ENCODE measurements at places on chromosomes 4 and X.

DNA sequence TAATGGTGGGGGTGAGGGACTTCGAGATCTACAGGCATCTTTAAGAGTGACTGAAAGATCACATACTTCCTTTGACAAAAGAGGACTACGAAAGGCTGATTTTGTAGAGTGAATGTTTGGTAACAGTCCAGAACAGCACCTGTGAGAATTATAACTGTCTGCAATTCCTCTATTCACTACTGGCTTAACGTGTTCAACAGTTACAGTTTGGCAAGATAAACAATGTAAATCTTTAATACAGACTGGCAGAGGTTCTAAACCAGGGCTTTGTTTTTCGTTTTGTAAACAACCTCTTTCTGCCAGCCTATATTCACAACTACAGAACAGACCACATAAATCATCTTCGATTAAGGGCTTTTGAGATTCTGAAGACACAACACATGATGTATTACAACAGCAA is 66.9 kb downstream of the NCAPG start:
- DNase-seq, result peak; percentile 0

DNA sequence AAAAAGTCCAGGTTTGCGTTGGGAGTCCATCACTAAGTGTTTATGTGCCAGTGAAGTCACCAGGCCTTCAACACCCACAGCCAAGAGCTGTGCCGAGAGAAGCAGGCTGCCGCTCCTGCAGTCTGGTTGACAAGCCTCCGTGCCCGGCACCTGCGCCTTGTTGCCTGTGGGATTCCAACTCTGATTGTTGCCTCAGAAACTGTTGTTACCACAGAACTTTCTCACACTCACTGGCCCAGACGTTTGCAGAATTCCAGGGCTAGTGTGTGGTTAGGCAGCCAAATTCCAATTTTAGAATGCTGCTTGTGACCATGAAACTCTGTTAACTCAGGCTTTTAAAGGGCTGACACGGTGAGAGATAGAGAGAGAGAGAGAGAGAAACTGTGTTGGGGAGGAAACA is 119.5 kb upstream of the LIMCH1 start:
- DNase-seq, result no peak

DNA sequence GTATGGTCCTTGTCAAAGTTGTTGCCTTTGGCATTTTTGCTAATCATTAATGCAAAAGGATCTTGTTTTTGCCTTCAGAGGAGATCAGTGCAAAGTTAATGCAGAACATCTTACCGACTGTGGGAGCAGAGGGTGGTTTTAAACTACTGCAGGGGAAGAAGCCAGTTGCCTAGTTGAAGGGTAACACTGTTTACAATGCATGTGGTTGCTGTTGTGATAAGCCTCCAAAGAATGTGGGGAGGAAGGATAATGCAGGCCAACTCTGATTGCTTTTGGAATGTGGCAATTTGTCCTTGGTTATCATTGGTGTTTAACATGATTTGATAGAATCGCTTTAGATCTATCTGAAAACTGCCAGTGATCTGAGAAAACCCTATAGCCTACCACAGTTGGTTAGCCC is 204.3 kb upstream of the TLL1 start:
- DNase-seq, result no peak

DNA sequence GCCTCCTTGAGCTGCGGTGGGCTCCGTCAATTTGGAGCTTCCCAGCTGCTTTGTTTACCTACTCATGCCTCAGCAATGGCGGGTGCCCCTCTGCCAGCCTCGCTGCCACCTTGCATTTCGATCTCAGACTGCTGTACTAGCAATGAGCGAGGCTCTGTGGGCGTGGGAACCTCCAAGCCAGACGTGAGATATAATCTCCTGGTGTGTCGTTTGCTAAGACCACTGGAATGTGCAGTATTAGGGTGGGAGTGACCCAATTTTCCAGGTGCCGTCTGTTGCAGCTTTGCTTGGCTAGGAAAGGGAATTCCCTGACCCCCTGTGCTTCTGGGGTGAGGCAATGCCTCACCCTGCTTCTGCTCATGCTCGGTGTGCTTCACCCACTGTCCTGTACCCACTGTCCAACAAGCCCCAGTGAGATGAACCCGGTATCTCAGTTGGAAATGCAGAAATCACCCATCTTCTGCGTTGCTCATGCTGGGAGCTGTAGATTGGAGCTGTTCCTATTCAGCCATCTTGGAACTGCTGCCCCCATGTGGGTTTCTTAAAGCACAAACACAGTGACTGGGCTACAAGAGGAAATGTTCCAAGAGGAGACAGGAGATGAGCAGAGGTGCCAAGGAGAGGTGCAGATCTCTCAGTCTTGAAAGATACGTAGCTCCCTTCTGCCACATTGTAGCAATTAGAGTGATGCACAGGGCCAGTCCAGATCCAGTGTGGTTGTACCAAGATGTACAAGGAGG is 193.0 kb upstream of the IGFBP7 start:
- DNase-seq, result no peak

GRCh38 chrX:20382518-20383297 is 116.0 kb upstream of the RPS6KA3 start:
- DNase-seq, result no peak

DNA sequence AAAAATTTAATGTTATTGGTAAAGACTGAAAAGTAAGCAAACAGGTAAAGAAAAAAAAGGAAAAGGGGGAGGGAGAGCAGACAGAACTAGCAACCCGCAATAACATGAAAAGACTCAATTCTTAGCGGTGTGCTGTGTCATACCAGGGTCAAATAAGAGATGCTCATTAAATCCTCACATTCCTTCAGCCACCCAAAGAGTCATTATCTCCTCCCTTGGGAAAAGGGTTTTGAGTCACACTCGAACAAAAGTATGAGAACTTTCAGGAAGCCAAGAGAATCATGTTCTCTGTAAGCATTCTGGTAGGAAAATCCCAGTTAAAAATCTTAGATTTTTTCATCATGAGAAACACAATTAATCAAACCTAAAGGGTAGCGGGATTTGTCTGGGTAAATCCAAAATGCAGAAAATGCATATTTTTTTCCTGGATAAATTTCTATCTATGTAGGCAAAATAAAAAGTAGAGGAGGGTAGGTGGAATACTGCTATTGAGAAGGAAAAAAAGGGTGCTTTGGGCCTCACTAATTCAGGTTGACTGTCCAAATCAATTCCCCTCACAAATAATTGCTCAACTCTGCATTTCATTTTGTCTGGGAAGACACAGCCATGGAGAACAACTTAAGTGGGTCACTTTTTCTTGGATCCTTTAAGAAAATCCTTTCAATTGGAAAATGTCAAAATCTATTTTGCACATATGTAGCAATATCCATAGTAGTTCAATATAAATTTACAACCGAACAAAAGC is 23.2 kb downstream of the TNIP3 start:
- no peak for DNase-seq

GRCh38 chr4:77450006-77450405 is 155.6 kb upstream of the CXCL13 start:
- no peak for DNase-seq

DNA sequence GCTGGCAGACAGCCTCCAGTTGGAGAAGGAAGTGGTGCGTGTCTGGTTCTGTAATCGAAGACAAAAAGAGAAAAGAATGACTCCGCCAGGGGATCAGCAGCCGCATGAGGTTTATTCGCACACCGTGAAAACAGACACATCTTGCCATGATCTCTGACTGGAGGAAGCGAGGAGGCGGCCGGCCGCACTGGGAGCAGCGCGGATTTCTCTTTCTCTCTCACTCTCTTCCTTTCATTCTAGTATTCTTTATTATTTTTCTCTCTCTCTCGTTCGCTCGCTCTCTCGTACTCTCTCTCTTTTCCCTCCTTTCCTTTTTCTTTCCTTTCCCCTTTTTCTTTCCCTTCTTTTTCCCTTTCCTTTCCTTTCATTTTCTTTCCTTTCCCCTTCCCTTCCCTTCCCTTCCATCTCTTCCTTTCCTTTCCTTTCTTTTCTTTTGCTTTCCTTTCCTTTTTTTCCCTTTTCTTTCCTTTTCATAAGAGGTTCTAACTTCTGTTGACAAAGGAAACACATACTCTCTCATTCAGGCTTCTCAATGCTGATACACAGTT is 1.2 kb downstream of the POU3F4 start:
- DNase-seq, result no peak

- DNase-seq, result no peak
Observed at GRCh38 chr4:186806679-186807421, 83.2 kb upstream of the FAT1 start.

DNA sequence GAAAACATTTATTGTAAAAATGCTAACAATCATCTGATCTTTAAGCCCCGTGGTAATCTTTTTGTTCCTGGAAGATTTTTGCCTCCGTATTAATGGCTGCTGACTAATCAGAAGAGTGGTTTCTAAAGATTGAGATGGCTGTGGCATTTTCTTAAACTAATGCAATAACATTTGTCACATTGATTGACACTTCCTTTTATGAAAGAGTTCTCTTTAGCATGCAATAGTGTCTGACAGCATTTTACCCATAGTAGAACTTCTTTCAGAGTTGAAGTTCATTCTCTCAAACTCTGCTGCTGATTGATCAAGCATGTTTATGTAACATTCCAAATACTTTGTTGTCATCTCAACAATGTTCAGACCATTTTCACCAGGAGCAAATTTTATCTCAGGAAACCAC is 26.8 kb upstream of the UGT2B4 start:
- no peak for DNase-seq

- no peak for DNase-seq
Observed at GRCh38 chrX:145826466-145826865, 8.8 kb downstream of the SLITRK2 start.

- no peak for DNase-seq
Observed at GRCh38 chrX:6813836-6814370, 279.0 kb upstream of the VCX3A start.

GRCh38 chrX:137749246-137749645 is 183.3 kb downstream of the ZIC3 start:
- DNase-seq, result no peak

GRCh38 chrX:129614481-129615255 is 40.1 kb downstream of the APLN start:
- DNase-seq, result no peak

DNA sequence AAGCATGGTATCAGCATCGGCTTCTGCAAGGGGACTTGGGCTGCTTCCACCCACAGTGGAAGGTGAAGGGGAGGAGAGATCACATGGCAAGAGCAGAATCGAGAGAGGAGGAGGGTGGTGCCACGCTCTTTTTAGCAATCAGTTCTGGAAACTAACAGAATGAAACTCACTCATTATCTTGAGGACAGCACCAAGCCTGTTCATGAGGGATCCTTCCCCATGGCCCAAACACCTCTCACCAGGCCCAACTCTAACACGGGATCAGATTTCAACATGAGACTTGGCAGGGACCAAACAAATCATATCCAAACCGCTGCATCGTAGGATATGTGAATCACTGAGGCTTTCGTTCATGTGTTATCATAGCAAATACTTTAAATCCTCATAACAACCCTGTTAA is 125.5 kb downstream of the GPC3 start:
- DNase-seq, result peak; percentile 76

GRCh38 chr4:123379392-123379791 is 17.2 kb upstream of the SPRY1 start:
- DNase-seq, result no peak

DNA sequence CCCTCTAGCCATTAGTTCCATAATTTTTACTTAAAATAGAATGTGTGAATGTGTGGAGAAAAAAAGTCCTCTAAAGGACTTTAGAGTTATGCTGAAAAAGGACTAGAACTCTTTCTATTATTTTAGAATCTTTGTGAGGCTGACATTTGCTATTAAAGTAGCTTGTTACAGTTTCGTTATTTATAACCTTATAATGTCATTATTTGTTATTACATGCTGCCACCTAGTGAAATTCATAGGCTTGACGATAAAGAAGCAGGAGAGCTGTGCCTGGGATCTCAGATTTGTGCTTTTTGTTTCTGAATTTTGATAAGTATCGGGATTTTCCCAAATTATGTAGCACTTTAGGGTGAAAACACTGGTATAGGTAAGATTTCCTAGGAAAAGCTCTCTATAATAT is 38.5 kb upstream of the TAPT1 start:
- peak; percentile 42 for DNase-seq

DNA sequence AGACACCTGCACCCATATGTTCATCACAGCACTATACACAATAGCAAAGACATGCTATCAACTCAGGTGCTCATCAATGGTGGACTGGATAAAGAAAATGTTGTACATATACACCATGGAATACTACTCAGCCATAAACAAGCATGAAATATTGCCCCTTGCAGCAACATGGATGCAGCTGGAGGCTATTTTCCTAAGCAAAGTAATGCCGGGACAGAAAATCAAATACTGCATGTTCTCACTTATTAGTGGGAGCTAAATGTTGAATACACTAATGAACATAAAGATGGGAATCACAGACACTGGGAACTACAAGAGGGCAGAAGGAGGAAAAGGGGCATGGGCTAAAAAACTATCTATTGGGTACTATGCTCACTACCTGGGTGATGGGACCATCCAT is 278.5 kb downstream of the GPC3 start:
- DNase-seq, result no peak

GRCh38 chr4:152162331-152162697 is 373.6 kb downstream of the FBXW7 start:
- no peak for DNase-seq

DNA sequence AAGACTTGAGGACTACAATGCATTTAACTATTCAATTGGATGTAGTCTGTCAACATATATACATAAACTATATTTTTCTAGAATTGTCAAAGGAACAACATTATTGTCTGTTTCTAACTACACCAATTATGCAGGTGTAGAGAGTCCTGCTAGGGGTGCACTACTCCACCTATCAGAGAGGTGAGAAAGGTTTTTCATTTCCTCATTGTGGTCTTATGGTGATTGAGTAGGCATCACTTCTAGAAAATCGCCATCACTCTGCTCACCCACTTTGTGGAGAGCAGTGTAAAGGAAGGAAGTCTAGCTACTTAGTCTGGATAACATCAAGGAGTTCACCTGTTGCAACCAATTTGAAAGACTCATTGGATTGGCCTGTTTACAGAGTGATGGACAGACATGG is 4.4 kb upstream of the ADH1C start:
- DNase-seq, result no peak

- no peak for DNase-seq
Observed at GRCh38 chr4:185881430-185881829, 69.4 kb upstream of the SORBS2 start.

DNA sequence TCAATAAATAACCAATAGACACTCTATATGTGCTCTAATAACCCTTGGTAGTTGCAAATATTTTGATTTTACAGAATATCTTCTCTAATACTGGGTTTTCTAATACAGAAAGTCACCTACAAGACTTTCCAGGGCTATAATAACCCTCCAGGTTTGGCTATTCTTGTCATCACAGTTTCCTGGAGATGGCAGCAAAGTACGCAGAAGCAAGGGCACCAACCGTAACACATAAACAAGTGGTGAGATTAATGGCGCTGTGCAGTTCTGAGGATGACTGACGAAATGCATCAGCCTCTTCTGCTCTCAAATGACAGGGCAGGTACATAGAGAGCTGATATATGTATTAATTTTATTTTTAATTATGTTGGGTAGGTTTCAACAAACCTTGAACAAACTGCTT is 122.4 kb downstream of the C4orf33 start:
- DNase-seq, result peak; percentile 79

Data from NCI-H510A treated with DMSO at 0.1 percent for 48 hours (cell line).